ENCODE measurements at places on chromosomes 5 and 9.

GRCh38 chr9:134373269-134373668 lies 47.0 kb downstream of the RXRA start:
- DNase-seq = no peak

GRCh38 chr9:92931606-92932005 lies 15.7 kb upstream of the FGD3 start:
- no peak for DNase-seq

DNA sequence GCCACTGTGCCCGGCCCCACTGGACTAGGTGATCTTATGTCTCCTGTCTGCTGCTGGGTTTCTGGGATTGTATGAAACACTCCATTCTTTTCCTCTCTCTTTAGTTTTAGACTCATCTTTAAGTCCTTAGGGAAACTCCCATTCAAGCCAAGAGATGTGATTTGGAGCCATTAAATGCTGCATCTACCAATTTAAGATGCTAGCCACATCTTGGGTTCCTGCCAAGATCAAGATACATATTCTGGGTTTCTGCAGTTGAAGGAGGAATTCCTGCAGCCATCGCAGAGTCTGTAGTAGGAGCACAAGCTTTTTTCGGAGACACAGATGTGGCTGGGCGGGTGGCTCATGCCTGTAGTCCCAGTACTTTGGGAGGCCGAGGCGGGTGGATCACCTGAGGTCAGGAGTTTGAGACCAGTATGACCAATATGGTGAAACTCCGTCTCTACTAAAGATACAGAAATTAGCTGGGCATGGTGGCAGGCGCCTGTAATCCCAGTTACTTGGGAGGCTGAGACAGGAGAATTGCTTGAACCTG lies 23.2 kb downstream of the STXBP1 start:
- no peak for DNase-seq

GRCh38 chr5:119341452-119342349 lies 14.1 kb upstream of the TNFAIP8 start:
- DNase-seq = no peak

DNA sequence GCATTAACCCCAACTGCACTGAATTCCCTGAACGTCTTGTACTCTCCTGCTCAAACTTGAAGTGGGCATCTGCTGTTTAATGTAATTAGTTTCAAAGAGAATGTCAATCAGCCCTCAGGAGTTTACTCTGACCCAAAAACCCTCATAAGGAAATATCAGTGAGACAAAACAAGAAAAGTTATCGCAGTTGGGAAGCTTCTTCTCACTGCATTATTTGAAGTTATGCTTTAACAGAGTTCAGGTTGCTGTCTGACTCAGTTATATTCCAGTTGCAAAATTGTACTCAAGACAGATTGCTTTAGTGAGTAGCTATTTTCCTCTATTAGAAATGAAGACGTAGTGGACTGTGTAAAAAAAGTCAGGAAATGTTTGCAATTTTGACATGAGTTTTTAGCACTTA lies 52.1 kb downstream of the PPIC start:
- no peak for DNase-seq

DNA sequence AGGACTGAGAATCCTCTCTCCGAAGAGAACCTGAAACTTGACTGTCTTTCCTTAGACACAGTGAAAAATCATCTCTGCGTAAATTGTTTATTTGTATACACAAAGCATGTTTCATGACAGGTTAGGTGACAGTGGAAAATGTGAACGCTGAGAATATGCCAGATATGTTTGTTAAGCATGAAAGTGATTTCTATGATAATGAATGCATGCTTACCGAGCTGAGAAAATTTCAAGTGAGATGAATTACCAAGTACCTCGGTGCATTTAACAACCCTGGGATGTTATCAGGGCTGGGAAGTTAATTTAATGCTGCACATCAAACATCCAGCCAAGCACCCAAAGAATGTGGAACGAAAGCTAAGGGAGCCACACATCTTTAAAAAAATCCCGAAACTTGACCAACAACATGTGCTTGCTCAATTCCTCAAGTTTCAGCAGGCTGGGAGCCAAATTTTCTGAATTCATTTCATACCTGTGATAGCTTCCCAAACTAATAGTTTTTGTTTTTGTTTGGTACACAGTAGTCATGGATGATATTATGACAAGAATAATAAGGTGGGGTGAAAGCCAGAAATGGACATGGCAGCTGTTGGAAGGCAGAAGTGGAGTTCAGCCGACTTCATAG lies 336.9 kb downstream of the ARHGEF28 start:
- DNase-seq = no peak

DNA sequence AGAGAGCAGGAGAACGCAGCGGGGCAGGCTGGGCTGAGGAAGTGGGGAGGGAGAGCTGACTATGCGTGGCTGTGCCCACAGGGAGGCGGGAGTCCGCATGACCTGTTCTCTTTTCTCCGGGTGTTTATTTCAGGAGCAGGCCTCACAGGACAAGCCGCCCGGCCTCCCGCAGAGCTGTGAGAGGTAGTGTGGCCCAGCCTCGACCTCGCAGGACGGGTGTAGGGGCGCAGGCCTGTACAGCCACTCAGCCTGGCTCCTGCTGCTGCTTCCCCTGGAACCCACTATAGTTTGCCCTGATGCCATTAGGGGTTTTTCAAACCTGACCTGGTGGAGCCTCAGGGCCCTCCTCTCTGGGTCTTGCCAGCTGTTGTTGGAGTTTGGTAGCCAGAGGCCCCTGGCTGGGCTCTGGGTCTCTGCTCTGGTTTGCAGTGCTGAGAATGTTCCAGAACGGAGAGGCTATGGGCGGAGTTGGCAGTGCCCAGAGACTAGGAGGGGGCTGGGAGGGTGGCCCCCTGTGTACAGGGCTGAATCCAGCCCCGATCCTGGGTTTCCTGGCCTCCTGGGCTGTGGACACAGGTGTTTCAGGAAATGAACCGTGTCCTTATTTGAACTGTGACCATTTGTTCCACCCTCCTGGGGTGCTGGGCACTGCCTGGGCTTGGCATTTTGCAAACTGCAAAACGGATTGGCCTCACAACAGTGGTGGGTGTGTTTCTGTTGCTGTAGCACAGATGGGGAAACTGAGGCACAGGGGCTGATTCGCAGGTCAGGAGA lies 78.8 kb downstream of the WNK2 start:
- DNase-seq = no peak

DNA sequence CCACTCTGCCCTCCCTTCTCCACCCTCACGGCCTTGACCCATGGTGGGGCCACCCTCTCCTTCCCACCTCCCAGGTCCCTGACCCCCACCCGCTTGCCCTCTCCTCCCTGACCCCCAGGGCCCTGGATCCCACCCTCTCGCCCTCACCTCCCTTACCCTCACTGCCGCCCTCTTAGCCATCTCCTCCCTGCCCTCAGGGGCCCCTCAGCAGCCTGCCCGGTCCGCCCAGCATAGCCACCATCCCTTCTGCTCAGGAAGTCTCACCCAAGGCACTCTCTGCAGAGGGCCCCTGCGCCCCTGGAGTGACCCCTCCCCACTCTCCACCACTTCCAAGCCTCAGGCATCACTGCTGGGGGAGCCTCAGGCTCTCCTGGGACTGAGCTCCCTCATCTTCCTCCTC lies 66.3 kb downstream of the MRPL36 start:
- no peak for DNase-seq

Data from Panc1 (cell line).